Stimulated activated CD4-positive, alpha-beta T cell treated with anti-CD3 and anti-CD28 coated beads, Interleukin-15, amount 100 ng/mL, for 48 hours (primary cell): ENCODE measurements at places on chromosomes 2 and 18.

GRCh38 chr2:54657664-54658083, 65.8 kb upstream of the EML6 start:
- no peak for DNase-seq

DNA sequence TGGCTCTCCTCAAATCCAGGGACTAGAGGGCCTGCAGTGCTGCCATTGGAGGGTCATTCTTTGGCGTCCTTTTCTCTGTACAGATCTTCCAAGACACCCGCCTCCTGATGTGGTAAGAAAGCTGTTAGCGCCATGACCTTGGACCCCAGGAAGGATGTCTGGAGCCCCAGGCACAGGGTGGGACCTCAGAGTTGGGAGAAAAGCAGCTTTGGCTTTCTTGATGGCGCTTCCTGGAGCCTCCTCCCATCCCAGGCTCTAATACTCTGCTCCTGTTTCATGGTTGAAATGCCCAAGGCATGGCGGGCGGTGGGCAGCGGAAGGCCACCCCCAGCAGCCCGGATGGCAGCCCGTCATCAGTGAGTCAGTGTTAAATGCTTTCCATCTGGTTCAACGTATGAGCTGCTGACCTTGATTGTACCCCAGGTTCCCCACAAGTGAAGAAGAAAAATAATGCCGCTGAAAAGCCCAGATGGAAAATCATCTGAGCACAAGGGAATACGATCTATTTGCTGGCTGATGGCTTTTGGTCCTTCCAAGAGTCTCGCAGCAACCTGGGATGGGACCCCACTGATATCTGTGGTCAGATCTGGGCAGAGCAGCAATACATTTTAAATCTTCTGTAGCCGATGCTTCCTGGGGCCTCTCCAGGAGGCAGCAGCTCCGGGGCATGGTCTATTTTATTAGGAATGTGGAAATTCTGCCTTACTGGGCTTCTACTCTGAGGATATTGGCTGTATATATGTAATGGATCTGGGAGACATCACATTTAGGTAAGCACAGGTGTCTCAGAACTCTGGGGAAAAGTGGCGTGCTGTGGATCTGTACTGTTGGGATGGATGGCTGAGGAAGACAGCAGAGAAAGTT, 15.1 kb downstream of the ACKR3 start:
- DNase-seq = no peak

DNA sequence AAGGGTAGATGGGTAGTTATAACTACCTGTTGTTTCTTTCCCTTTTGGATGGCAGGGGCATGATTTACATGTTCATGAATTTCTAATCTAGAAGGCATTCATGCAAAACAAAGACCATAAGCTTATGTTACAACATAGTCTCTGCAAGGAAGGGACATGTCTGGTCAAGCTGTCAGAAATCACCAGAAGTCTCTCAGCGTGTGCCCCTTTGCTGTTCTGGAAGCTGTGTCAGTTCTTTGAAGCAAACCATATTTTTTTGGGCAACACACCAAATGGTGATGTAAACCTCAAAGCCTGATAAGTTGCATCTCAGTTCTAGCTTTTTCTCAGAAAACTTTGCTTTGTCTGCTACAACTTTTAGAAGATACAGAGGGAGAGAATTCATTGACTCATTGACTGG, 173.5 kb upstream of the CTAGE1 start:
- no peak for DNase-seq

DNA sequence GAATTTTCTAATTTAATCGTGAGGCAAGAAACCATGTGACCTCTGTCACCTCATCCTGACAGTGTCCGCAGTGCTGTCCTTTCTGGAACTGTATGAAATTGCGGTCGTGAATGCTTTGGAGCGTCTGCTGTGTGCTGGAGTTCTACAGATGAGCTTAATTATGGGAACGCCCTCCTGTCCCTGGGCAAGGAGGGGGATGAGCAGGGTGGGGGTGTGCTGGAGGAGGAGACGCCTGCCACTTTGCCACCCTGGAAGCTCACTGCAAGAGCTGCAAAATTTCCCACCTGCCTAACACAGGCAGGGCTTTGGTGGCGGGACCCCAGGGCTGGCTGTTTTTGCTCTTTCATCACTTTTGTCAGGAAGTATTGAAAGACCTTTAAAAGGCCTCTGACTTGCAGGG, 6.5 kb downstream of the LPIN1 start:
- DNase-seq = no peak

DNA sequence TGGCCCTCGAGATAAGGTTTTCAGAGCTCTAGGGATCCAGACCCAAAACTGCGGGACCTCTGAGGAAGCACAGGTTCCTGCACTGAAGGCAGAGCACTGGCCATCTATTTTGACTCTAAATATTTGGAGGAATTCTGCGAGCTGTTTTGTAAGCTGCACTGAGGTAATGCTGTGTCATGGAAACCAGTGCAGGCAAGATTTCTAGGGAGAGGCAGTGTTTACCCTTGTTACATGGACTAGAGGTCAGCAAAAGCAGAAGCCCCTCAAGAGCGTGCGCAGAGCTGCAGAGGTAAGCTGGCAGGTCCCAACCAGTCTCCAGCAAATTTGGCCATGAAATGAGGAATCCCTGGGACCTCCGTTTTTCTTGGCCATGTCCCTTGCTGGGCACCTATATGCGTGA, 137.3 kb downstream of the RNF152 start:
- DNase-seq = no peak

DNA sequence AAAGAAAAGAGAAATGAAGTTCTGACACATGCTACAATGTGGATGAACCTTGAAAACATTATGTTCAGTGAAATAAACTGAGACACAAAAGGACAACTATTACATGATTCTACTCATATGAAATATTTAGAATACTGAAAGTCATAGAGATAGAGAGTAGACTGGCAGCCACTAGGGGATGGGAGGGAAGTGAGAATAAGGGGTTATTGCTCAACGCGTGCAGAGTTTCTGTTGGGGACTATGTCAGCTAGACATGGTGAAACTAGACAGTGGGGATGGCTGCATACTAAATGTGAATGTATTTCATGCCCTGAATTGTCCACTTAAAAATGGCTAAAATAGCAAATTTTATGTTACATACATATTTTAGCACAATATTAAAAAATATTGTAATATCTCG, 108.7 kb upstream of the ATL2 start:
- no peak for DNase-seq

GRCh38 chr2:101625387-101625786, 72.1 kb upstream of the MAP4K4 start:
- DNase-seq = no peak

DNA sequence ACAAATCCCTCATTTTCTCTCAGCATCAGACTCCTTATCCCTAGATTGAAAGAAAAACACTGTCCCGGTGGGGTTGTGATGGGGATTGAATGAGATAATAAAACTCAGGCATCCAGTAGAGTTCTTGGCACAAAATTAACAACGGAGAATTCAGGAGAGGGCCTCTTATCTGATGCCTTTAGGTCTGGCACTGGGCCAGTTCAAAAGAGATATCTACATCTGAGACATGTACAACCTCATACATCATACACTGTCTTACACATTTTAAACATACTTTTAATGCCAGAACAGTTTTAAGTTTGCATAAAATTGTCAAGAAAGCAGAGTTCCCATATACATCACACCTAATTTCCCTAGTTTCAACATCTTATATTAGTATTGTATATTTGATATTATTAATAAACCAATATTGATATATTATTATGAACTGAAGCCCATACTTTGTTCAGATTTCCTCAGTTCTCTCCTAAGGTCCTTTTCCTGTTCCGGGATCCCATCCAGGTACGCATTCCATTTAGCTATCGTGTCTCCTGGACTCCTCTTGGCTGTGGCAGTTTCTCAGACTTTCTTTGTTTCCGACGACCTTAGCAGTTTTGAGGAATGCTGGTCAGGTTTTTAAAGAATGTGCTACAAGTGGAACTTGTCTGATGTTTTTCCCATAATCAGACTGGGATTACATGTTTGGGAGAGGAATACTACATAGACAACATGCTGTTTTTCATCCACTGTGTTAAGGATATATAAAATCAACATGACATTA, 27.8 kb downstream of the NXPH2 start:
- no peak for DNase-seq

- no peak for DNase-seq
These were observed 341.1 kb downstream of the ARL6IP6 start for GRCh38 chr2:153059338-153060052.

DNA sequence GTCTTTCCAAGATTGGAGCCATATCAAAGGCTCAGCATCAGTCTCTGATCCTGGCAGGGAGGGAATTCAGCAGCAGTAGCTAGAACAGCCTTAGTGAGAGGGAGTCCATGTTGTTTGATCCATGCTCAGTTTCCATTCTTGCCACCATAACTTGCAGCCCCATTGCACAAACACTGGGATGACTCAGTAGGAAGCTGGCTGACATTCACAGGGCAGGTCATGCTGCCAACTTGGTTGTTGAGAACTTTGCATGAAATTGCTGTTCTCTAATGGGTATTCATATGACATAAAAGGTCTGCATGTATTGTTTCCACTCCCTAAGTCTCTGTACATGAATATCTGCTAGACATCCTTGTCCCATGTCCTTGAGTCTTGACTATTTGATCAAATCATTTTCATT, 29.9 kb upstream of the STAT4 start:
- DNase-seq = no peak

DNA sequence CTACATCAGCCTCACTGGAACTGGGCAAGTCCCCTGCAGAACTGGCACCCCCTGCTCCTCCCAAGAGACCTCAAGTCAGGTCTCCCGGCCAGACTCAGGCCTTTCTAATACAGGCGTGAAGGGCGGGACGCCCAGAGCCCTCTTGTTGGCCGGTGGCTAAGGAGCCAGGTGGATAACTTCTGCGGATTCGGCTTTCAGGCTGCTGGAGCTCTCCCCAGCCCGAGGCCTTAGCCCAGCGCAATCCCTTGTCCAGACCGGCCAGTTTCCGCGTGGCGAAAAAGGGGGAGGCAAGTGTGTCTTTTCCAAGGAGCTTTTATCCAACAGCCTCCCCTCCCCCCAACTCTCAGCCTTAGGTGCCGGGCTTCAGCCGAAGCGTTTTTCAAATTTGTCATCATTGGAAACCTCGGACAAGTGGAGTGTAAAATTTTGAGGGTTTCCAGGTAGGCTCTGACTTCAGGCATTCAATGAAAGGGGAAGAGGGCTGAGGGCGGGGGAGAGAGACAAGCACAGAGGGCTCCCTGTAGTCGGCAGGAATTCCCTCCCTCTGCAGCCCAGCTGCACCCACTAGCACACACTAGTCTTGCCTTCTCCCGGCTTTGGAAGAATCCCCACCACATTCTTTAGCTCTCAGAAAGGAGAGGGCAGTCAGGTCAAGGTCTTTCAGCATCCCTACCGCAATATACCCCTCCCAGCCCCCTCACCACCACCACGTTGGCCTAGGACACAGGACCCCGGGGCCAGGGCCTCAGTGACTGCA, 9.5 kb upstream of the SATB2 start:
- no peak for DNase-seq

DNA sequence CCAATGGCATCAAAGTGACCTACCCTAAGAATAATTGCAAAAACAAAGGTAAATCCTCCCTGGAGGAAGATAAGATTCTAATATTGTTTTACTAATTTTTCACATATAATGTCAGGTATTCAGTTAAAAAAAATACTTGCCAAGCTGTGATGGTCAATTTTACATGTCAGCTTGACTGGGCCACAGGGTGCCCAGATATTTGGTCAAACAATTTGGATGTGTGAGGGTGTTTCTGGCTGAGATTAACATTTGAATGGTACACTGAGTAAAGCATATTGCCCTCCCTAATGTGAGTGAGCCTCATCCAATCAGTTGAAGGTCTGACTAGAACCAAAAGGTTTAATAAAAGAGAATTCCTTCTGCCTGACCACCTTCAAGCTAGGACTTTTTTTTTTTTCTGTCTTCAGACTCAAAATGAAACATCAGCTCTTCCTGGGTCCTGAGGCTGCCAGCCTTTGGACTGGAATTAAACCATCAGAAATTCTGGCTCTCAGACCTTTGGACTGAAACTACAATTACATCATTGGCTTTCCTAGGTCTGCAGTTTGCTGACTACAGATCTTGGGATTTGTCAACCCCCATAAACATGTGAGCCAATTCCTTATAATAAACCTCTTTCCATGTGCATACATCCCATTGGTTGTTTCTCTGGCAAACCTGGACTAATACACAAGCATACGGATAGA, 65.4 kb downstream of the LDAH start:
- DNase-seq = no peak

DNA sequence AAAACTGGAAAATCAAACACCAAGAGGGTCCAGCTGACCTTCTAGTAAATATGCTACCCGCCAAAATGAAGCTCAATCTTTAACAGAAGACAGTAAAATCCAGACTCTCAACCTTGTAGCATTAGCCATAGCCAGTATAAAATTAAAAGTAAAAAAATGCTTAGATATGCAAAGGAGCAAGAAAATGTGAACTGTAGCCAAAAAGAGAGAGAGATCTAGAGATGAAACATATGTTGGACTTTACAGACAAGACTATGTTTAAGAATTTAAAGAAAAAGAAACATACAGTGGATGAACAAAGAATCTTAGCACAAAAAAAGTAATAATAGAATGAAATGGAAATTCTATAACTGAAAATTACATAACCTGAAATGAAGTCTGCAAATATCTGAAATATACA, 344.5 kb downstream of the LRATD1 start:
- no peak for DNase-seq

DNA sequence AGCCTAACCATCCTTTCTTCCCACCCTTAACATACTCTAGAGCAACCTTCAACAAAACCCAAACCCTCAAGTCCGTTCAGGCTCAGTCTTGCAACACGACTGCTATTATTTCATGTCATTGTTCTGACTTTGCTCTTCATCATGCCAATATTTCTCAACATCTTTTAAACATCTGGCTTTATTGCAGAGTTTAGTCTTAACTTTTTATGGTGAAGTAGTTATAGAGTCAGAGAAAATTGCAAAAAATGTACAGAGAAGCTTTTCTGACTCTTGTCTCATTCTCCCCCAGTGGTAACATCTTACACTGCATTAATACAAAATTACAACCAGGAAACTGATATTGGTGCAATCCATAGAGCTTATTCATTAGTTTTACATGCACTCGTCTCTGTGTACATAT, 3.9 kb downstream of the MARCO start:
- DNase-seq = no peak

- no peak for DNase-seq
These were observed 17.3 kb upstream of the FHL2 start for GRCh38 chr2:105416156-105416555.

- DNase-seq = no peak
These were observed 44.6 kb downstream of the SERPINB7 start for GRCh38 chr18:63819786-63820185.

GRCh38 chr2:113920996-113921395, 31.1 kb downstream of the ACTR3 start:
- DNase-seq = no peak
